ENCODE measurements at places on chromosomes 3 and 15. TPM values are rescaled to one million over a fixed set of nuclear protein-coding genes. Genes with fewer than 3 reads are reported as not detected.

SKOR1 gene
- 0.13 TPM for total RNA-seq

SNAPC5 gene
- total RNA-seq: 50.3 TPM

QTRT2 gene
- total RNA-seq: 7.9 TPM

CHDH gene
- total RNA-seq: 2.1 TPM

LDHAL6B gene
- not detected for total RNA-seq

GOLGA6L7 gene
- total RNA-seq: not detected

DNA sequence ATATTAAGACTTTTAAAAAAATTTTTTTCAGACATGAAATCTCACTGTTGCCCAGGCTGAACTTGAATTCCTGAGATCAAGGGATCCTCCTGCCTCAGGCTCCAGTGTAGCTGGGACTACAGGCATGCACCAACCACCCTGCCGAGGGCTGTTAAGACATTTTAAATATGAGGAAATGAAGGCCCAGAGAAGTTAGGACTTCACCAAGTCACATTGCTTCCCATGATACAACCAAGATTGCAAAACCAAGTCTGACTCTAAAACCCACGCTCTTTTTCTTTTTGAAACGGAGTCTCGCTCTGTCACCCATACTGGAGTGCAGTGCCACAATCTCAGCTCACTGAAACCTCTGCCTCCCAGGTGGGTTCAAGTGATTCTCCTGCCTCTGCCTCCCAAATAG, 28.0 kb downstream of the PTPN9 start:
- no peak overlapping the region for H3K27ac ChIP-seq
- H3K27me3 ChIP-seq: no peaks in the 10 kb centered on the region
- no peaks in the 10 kb centered on the region for H3K36me3 ChIP-seq
- H3K4me3 ChIP-seq: no peak overlapping the region
- DNase-seq: no peak

- H3K4me3 ChIP-seq: no peak overlapping the region
- no peaks in the 10 kb centered on the region for H3K27me3 ChIP-seq
- peaks cover 6% of the 10 kb centered on the region for H3K4me1 ChIP-seq
- no peak overlapping the region for H3K27ac ChIP-seq
Observed at GRCh38 chr15:58344213-58345070, 87.3 kb upstream of the LIPC start.

GRCh38 chr3:102092617-102093466, 243.5 kb downstream of the NFKBIZ start:
- DNase-seq: no peak
- peaks cover 23% of the 10 kb centered on the region for H3K4me1 ChIP-seq
- no peaks in the 10 kb centered on the region for H3K36me3 ChIP-seq
- H3K4me3 ChIP-seq: no peak overlapping the region
- no peaks in the 10 kb centered on the region for H3K27me3 ChIP-seq
- no peak overlapping the region for H3K27ac ChIP-seq

DNA sequence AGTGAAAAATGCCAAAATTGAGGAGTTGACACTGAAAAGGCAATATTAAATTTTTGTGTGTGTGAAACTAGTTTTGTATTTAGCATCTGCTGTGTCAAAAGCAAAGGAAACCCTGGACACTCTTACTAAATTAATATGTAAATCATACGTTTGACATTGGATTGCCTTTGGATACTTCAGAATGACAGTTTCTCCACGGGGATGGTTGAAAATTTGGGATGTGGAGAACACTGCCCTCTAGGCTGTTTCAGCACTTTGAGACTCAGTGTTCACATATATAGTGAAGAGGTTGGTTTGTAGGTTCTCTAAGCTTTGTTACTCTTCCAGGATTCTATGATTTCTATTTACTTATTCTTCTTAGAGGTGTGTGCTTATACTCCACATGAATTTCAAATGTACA, 3.0 kb downstream of the ROBO2 start:
- no peak overlapping the region for H3K27ac ChIP-seq
- DNase-seq: no peak
- no peaks in the 10 kb centered on the region for H3K27me3 ChIP-seq
- no peaks in the 10 kb centered on the region for H3K36me3 ChIP-seq
- no peak overlapping the region for H3K4me3 ChIP-seq

- no peaks in the 10 kb centered on the region for H3K36me3 ChIP-seq
- no peak for DNase-seq
- H3K27me3 ChIP-seq: no peaks in the 10 kb centered on the region
Observed at GRCh38 chr15:82566690-82567089, 26.4 kb upstream of the RPS17 start.

GRCh38 chr15:76440441-76440840, 103.9 kb downstream of the ISL2 start:
- H3K27ac ChIP-seq: no peak overlapping the region
- no peaks in the 10 kb centered on the region for H3K36me3 ChIP-seq
- H3K4me3 ChIP-seq: no peak overlapping the region

GRCh38 chr3:166123576-166123975, 286.4 kb upstream of the BCHE start:
- no peak for DNase-seq
- no peaks in the 10 kb centered on the region for H3K36me3 ChIP-seq
- no peak overlapping the region for H3K4me3 ChIP-seq
- H3K27me3 ChIP-seq: no peaks in the 10 kb centered on the region

DNA sequence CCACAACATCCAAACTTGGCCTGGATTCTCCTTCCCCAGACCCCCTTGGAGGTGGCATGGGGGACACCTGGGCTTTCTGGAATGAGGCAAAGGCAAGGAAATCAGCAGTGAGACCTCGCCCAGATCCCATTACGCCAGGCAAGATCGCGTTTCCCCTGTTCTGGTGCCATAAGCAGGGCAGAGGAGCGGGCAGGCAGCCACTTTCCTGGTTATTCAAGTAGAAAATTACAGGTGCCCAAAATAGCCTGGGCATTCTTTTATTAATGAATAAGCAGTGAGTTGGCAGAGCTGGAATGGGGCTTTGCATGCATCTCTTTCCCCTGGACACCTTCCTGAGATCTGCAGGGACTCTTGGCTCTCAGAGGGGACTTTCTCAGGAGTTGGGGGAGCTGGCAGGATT, 31.5 kb upstream of the FAM107A start:
- H3K27ac ChIP-seq: no peak overlapping the region
- DNase-seq: no peak
- no peaks in the 10 kb centered on the region for H3K4me1 ChIP-seq
- H3K36me3 ChIP-seq: no peaks in the 10 kb centered on the region
- H3K4me3 ChIP-seq: no peak overlapping the region

DNA sequence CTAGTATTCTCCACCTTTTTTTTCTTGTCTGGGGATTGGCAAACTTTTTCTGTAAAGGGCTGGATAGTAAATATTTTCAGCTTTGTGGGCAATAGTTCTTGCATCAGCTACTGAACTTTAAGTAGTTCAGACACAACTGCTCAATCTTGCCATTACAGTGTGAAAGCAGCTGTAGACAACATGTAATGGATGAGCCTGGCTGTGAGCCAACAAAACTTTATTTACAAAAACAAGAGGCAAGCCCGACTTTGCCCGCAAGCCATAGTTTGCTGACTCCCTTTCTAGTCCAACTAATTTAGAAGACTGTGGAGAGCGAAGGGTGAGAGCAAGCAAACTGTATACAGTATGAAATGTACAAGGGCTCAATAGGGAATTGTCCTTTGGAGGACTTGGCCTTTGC, 6.2 kb downstream of the FRMD4B start:
- no peak for DNase-seq
- peaks cover 2% of the 10 kb centered on the region for H3K27me3 ChIP-seq
- H3K27ac ChIP-seq: no peak overlapping the region
- H3K36me3 ChIP-seq: no peaks in the 10 kb centered on the region
- H3K4me3 ChIP-seq: no peak overlapping the region

GRCh38 chr15:40095371-40096093, 13.1 kb downstream of the BMF start:
- H3K27me3 ChIP-seq: no peaks in the 10 kb centered on the region
- H3K27ac ChIP-seq: peak overlapping the region; percentile 63
- no peak overlapping the region for H3K4me3 ChIP-seq
- peaks cover 93% of the 10 kb centered on the region for H3K4me1 ChIP-seq
- H3K36me3 ChIP-seq: no peaks in the 10 kb centered on the region
- DNase-seq: no peak

GRCh38 chr15:70605606-70606410, 157.6 kb downstream of the UACA start:
- no peaks in the 10 kb centered on the region for H3K27me3 ChIP-seq
- no peak overlapping the region for H3K27ac ChIP-seq
- H3K4me1 ChIP-seq: no peaks in the 10 kb centered on the region
- peak; percentile 53 for DNase-seq

GRCh38 chr3:114417675-114418074, 123.8 kb downstream of the TIGIT start:
- H3K36me3 ChIP-seq: no peaks in the 10 kb centered on the region
- H3K4me3 ChIP-seq: peak overlapping the region; percentile 9
- DNase-seq: no peak
- H3K4me1 ChIP-seq: peaks cover 72% of the 10 kb centered on the region
- no peaks in the 10 kb centered on the region for H3K27me3 ChIP-seq

DNA sequence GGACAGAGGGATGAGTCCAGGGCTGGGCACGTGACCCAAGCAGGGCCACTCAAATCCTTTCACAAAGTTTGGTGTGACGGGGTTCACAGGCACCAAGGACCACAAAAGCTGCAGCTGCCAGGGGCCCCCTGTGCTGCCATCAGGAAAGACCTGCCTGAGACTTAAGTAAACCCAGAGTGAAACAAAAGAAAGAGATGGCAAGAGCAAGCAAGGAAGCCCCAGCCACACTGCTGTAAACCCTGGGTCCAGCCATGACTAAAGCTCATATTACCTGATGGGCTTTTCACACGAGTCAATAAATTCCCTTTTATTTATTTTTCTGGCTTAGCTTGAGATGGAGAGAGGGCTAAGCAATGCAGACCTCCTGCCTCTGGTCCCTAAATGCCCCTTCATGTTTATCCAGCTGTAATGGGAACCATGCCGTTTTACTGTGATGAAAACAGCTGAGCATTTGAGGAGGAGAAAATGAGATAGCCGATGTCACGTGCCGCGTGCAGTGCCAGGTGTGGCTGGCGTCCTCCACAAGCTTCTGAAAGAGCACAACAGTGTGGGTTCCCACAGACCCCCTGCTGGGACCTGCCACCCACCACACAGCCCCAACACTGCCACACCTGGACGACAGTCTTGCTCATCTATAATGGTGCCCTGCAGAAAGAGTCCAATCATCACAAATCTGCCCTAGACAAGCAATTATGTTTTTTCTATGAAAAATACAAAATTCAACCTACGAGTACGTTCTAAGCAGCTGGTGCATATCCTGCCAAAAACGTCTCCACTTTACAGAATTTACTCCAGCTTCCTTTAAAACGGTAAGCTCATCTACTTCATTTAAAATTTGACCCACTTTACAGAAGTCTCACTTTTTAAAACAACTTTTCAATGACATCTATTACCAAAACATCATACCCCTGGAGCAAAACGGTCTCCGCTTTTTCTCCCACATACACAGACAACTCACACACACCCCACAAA, 34.2 kb downstream of the ADAMTS17 start:
- H3K27ac ChIP-seq: no peak overlapping the region
- no peaks in the 10 kb centered on the region for H3K27me3 ChIP-seq
- H3K4me3 ChIP-seq: no peak overlapping the region
- no peaks in the 10 kb centered on the region for H3K4me1 ChIP-seq

GRCh38 chr3:44132061-44132460, 109.6 kb upstream of the TOPAZ1 start:
- no peaks in the 10 kb centered on the region for H3K4me1 ChIP-seq
- H3K36me3 ChIP-seq: no peaks in the 10 kb centered on the region
- H3K27me3 ChIP-seq: no peaks in the 10 kb centered on the region
- DNase-seq: no peak

Data from psoas muscle (tissue), 8 donors.